ENCODE measurements at places on chromosomes 6 and 20.
A peak's percentile ranks its signal among the peaks of the same experiment; 100 is the strongest.

GRCh38 chr6:136582711-136583471 lies 32.7 kb upstream of the MAP7 start:
- peak; percentile 65 for DNase-seq

GRCh38 chr6:144477396-144477795 lies 192.3 kb downstream of the UTRN start:
- peak; percentile 33 for DNase-seq

DNA sequence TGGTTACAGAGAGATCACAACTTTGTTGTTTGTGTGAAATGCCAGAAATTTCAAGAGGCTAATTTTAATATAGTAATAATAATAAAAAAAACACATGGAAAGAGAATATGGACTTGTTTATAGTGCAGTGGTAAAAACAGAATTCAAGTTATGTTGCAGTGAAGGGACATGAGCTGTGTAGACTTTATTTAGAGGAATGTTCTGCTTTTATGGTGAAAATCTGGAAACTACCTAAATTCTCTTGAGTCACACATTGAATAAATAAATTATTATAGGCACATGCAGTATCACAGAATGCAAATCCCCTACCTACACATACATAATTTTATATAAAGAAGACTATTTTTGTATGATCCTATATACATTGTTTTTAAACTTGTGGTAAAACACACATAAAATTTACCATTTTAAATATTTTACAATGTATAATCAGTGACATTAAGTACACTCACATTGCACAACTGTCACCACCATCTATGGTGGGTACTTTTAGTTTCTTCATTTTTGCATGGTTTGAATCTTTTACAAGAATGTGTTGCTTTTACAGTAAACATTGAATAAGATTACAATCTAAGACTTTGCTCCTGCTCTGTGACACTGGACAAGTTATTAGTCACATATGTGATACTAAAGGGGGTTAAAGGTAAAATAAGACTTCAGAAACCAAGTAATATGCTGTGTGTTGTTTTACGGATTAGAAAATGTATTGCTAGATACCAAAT lies 107.4 kb downstream of the B3GAT2 start:
- DNase-seq = no peak

GRCh38 chr20:44520881-44521280 lies 989 bp downstream of the SERINC3 start:
- no peak for DNase-seq

DNA sequence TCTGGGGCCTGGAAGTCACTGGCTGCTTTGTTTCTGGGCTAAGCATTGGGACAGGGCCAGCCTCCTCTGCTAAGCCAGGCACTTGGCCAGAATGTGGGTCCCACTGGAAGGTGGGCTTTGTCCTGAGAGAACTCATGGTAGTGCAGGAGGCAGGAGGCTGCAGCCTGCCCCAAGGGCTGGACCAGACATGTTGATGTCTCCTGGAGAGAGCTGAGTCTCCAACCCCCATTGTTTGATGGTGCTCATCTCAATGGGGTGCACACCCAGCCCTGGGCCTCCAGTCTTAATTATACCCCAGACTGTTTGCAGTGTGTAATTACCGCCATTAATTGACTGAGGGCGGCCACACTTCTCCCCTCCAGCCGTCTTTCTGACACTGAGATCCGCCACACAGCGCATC lies 220.5 kb upstream of the PMEPA1 start:
- no peak for DNase-seq
